NT2/D1 (cell line): ENCODE measurements at places on chromosomes 4 and X.

GRCh38 chr4:83644677-83645659 lies 109.1 kb downstream of the GPAT3 start:
- peak; percentile 16 for DNase-seq

DNA sequence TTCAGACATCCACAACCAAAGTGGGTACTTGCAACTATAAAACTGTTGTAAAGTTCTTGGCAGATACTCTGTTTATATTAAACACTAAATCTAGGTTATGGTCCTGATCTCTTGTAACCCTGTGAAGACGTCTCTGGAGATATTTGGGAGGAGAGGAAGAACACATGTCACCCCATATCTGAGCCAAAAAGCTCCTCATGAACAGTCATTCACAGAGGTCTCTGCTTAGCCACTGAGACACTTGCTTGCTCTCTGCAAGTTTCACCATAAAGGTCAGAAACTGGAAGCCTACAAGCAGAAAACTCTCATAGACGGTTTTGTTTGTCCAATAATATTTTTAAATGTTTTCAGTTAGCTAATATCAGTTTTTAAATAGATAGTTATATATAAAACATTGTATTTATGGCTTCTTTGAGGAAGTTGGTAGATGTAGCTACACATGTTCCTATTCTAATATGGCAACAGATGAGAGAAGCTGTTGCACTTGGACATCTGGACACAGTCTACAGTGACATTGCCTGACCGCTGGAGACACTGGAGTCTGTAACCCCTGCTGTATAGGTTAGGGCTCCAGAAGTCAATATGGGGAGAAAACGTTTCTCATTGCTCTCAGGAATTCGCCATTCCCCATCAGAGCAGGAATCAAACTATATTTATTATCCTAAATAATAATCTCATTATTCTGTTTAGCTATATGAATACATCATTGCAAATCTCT lies 73.6 kb downstream of the C4orf46 start:
- DNase-seq: no peak

- DNase-seq: no peak
These were observed 85.4 kb downstream of the PPEF1 start for GRCh38 chrX:18792828-18793227.

- no peak for DNase-seq
These were observed 666.2 kb downstream of the DMD start for GRCh38 chrX:32545101-32545500.

- DNase-seq: no peak
These were observed 36.9 kb upstream of the GDPD2 start for GRCh38 chrX:70386235-70386634.

GRCh38 chrX:11724122-11725017 lies 33.7 kb upstream of the MSL3 start:
- DNase-seq: no peak

GRCh38 chrX:109374262-109374960 lies 107.5 kb downstream of the GUCY2F start:
- peak; percentile 13 for DNase-seq

- no peak for DNase-seq
These were observed 792 bp downstream of the PPID start for GRCh38 chr4:158722291-158722916.

GRCh38 chr4:42048394-42048793 lies 58.1 kb downstream of the SLC30A9 start:
- DNase-seq: no peak

DNA sequence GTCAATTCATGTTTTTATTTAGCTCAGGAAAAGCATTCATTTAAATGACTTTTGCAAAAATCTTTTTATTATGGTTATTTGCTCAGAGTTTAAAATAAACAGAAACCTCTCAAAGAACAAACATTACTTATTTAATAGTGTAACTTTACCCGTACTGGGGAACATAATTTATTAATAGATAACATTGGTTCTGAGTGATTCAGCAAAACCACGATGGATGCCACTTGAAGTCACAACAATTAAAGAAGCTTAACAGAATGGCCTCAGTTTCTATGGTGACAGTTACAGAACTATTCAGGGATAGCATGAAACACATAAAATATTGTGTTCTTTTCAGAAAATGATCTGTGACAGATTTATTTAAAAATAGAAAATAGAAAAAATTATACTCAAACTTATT lies 368.7 kb downstream of the CCSER1 start:
- no peak for DNase-seq

GRCh38 chr4:40300371-40301162 lies 34.6 kb upstream of the CHRNA9 start:
- no peak for DNase-seq

- no peak for DNase-seq
These were observed 379.6 kb downstream of the IL15 start for GRCh38 chr4:142016031-142016430.

GRCh38 chrX:111013778-111014455 lies 82.1 kb upstream of the PAK3 start:
- DNase-seq: no peak
